ENCODE measurements at places on chromosomes 6 and 20.
A peak's percentile ranks its signal among the peaks of the same experiment; 100 is the strongest.

DNA sequence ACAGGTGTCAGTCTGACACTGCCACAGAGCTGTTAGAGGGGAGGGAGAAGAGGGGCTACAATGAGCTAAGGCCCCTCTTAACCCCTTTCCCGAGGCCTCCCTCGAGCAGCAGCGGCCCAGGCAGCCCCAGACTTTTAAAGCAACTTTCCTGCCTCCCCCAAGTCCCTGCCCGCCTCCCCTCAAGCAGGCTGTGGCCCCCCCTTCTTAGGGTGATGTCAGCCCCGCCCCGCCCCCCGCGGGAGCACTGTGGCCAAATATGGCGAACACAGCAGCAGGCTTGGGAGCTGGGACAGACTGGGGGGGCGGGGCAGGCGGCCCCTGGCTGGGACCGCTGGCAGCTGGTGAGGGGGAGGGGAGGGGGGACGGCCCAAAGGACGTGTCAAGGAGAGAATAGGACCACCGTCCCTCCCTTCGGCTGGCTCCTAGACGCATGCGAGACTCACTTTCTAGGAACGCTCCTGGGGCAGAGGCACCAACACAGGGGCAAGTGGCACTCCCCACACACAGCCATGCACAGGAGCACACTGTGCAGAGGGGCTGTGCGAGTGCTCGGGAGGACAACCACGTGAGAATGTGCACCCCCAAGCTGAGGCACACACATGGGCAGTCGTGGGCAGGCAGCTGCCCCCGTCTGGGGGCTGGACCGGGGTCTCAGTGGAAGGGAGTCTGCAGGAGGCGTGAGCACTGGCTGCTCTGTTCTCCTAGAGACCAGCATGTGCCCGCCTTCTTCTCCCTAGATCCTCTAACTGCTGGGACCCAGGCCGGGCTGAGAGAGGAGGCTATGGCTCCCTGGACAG, 6.7 kb downstream of the TEAD3 start:
- H3K27ac ChIP-seq: peak overlapping the region; percentile 44
- peaks cover 65% of the 10 kb centered on the region for H3K4me1 ChIP-seq
- no peaks in the 10 kb centered on the region for H3K36me3 ChIP-seq
- DNase-seq: peak; percentile 77

- no peaks in the 10 kb centered on the region for H3K4me1 ChIP-seq
- H3K27me3 ChIP-seq: no peaks in the 10 kb centered on the region
- H3K36me3 ChIP-seq: no peaks in the 10 kb centered on the region
- no peak overlapping the region for H3K4me3 ChIP-seq
- H3K27ac ChIP-seq: no peak overlapping the region
Observed at GRCh38 chr6:144131248-144131709, 19.0 kb upstream of the STX11 start.

- no peaks in the 10 kb centered on the region for H3K27me3 ChIP-seq
- peak overlapping the region; percentile 90 for H3K27ac ChIP-seq
- peak; percentile 70 for DNase-seq
- no peaks in the 10 kb centered on the region for H3K36me3 ChIP-seq
- no peak overlapping the region for H3K4me3 ChIP-seq
Observed at GRCh38 chr6:37244430-37245310, 12.9 kb upstream of the TBC1D22B start.

DNA sequence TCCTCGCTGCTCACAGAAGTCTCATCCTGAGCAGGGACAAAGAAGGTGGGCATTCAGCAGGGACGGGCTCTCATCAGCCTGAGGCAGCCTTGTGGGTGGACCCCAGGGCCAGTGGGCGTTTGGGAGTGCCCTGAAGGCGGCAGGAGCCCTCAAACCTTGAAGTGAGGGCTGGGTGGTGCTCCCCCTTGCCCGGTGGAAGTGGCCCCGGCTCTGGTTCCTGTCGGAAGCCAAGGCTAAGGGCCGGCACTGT, 110.5 kb downstream of the NOL4L start:
- H3K27ac ChIP-seq: peak overlapping the region; percentile 78
- peak overlapping the region; percentile 47 for H3K4me3 ChIP-seq
- H3K27me3 ChIP-seq: no peaks in the 10 kb centered on the region
- peaks cover 59% of the 10 kb centered on the region for H3K4me1 ChIP-seq
- DNase-seq: no peak
- no peaks in the 10 kb centered on the region for H3K36me3 ChIP-seq

DNA sequence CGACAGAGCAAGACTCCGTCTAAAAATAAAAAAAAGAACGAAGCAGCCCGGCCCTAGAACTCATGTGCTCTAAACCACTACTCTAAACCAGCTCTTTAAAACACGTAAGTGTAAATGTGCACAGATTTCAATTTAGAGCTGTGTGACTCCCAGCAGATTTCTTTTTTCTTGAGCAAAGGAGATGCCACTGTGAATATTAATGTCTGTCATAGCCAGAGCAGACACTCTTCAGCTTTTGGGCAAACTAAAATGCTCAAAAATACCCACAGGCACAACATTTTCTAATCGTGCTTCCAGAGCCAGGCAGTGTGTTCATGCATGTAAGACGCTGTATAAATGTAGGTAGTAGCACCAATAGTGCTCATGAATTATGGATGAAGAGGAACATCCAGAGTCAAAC, 218.9 kb upstream of the PLCB4 start:
- no peak overlapping the region for H3K4me3 ChIP-seq
- no peak overlapping the region for H3K27ac ChIP-seq
- DNase-seq: no peak
- peaks cover 12% of the 10 kb centered on the region for H3K4me1 ChIP-seq

GRCh38 chr6:7301702-7302101, 11.3 kb downstream of the SSR1 start:
- no peak for DNase-seq
- H3K36me3 ChIP-seq: peaks cover 97% of the 10 kb centered on the region
- H3K4me1 ChIP-seq: peaks cover 3% of the 10 kb centered on the region
- no peaks in the 10 kb centered on the region for H3K27me3 ChIP-seq

DNA sequence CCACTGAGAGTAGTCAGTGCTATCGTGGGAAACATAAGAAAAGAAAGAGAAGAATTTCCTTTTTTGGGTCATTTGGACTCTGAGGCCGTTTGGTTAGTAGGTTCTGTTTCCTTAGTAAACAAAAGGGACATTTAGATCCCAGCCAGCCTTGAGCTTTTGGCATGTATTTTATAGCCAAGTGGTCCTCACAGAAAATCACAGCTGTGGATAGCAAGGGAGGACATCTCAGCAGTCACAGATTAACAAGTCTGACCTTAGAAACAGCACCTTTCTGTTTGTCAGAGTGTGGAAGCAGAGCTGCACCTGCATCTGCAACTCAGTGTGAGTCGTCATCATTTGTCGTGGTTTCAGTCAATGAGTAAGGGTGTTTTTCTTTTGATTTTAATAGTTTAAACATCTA, 40.5 kb downstream of the FAM120B start:
- no peaks in the 10 kb centered on the region for H3K27me3 ChIP-seq
- peaks cover 21% of the 10 kb centered on the region for H3K36me3 ChIP-seq
- H3K4me3 ChIP-seq: no peak overlapping the region
- H3K4me1 ChIP-seq: no peaks in the 10 kb centered on the region
- DNase-seq: no peak
- no peak overlapping the region for H3K27ac ChIP-seq

DNA sequence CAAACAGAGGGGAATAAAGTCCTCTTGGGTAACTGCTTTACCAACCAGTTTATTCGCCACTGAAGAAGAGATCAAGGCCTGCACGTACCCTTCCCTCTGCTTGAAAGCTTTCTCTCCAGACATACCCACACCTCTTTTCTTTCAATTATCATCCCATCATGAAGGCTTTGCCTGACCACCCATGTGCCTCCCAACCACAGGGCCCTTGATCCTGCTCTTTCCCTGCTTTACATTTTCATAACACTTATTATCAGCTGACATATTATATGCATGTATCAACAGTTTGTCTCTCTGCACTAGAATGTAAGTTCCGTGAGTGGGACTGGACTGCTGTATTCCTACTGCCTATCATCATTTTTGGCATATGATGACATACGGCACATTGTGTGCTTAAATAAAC, 20.9 kb upstream of the RPN2 start:
- H3K27me3 ChIP-seq: no peaks in the 10 kb centered on the region
- H3K27ac ChIP-seq: no peak overlapping the region

DNA sequence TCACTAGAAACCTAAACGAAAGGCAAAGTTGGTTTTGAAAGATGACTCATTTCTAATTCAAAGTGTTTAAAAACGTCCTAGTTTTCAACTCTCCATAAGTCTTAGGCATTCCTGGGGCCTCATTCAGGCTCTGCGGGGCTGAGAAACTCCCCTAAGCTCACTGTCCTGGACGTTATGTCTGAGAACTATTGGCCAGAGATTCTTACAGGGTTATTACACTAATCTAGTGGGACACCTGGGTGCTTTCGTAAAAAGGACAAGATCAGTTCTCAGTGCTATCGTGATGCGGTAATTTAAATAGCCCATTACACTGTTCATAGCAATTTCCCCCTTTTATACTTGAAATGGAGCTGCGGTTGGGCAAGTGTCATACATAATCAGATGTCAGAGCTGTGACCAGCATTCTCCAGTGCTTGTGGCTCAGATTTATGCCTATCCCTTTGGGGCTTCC, 280.9 kb downstream of the QKI start:
- H3K27ac ChIP-seq: no peak overlapping the region
- no peaks in the 10 kb centered on the region for H3K27me3 ChIP-seq
- H3K36me3 ChIP-seq: no peaks in the 10 kb centered on the region
- H3K4me3 ChIP-seq: no peak overlapping the region

DNA sequence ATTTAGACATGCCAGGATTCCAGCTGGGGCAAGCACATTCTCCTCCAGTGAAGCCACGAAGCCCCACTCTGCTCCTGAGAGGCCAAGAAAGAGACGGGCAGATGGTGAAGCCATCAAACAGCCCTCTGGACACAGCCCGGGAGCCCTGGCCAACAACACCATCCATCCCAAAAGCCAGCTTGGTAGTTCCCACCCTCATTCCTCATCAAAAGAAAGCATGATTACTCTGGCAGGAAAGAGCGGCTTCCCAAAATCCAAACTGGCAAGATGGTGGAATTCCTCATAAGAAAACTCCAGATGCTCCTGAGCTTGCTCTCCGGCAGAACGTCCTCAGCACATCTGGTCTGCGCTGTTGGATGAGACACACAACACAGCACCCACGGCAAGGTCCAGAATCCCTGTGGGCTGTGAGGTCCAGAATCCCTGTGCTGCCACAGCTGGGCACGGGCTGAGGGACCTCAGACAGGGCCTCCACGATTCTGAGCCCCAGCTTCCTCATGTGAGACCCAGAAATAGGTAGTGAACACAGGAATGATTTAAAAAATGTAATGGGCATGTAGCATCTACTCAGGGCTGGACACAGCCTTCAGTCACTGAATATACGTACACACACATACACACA, 52.6 kb downstream of the THBS2 start:
- H3K36me3 ChIP-seq: no peaks in the 10 kb centered on the region
- no peaks in the 10 kb centered on the region for H3K4me1 ChIP-seq
- no peak overlapping the region for H3K27ac ChIP-seq
- no peak for DNase-seq

GRCh38 chr6:116111552-116112528, 11.2 kb downstream of the NT5DC1 start:
- H3K27ac ChIP-seq: no peak overlapping the region
- peaks cover 3% of the 10 kb centered on the region for H3K4me1 ChIP-seq
- no peak overlapping the region for H3K4me3 ChIP-seq
- peaks cover 76% of the 10 kb centered on the region for H3K36me3 ChIP-seq
- H3K27me3 ChIP-seq: no peaks in the 10 kb centered on the region

DNA sequence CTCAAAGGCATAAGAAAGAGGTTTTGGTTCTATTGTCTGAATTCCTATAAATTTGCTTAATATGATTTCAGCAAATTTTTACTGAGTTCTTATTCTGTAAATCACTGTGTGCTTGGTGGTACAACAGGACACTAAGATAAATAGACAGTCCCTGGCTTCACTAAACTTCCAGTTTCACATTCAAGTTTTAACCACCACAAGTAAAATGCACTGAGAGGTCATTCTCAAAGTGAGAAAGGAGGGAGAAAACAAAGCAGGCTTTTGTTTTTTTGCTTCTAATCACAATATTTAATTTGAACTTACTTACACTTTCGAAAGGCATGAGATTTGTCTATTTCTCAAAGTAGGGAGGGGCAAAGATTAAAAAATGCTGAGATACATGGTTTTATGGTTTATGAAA, 445.7 kb downstream of the CDC5L start:
- H3K27me3 ChIP-seq: no peaks in the 10 kb centered on the region
- H3K36me3 ChIP-seq: no peaks in the 10 kb centered on the region
- H3K4me1 ChIP-seq: no peaks in the 10 kb centered on the region
- no peak for DNase-seq
- no peak overlapping the region for H3K4me3 ChIP-seq
- no peak overlapping the region for H3K27ac ChIP-seq

GRCh38 chr6:20670750-20671149, 136.5 kb downstream of the CDKAL1 start:
- H3K4me3 ChIP-seq: no peak overlapping the region
- H3K27ac ChIP-seq: no peak overlapping the region
- no peaks in the 10 kb centered on the region for H3K27me3 ChIP-seq

DNA sequence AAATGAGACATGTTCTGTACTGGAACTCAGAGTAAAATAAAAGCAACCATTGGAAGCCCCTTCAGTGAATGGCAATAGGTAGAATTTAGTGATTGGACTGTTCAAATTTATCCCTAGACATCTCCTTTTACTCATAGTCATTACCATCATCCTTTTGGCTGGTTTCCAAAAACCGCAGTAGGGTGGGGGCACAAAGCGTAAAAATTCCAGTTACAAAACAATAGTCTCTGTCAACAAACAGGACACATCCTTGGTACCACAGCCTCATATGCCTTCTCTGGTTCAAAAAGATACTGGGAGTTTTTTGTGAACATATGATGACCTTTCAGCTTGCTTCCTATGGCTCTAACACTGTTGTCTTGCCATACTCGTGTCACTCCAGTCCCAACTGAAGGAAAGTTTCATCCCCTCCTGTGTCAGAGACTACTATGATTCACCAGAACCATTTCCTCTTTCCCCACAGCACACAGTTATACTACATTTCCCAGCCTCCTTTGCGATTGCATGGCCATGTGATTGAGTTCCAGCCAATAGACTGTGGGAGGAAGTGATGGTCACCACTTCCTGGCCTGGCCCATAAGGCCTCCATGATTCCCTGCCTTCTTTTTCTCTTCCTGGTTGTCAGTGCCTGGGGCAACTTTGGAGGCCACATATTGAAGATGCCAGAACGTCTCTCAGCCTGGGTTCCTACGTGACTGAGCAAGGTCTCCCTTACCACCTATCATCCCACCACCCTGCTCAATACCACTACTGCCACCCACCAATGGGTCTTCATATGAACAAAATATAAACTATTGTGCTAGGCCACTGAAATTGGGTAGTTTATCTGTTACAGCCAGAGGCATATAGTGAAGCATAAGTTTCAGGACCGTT, 162.4 kb downstream of the ID4 start:
- H3K4me1 ChIP-seq: no peaks in the 10 kb centered on the region
- no peak for DNase-seq
- no peaks in the 10 kb centered on the region for H3K27me3 ChIP-seq
- H3K4me3 ChIP-seq: no peak overlapping the region

- H3K36me3 ChIP-seq: peaks cover 4% of the 10 kb centered on the region
- H3K4me3 ChIP-seq: no peak overlapping the region
- H3K27me3 ChIP-seq: no peaks in the 10 kb centered on the region
- no peak for DNase-seq
Observed at GRCh38 chr6:31725502-31726350, 2.6 kb downstream of the MPIG6B start.

- H3K4me3 ChIP-seq: peak overlapping the region; percentile 86
- peak overlapping the region; percentile 100 for H3K27ac ChIP-seq
- no peaks in the 10 kb centered on the region for H3K27me3 ChIP-seq
- peaks cover 67% of the 10 kb centered on the region for H3K4me1 ChIP-seq
- no peaks in the 10 kb centered on the region for H3K36me3 ChIP-seq
Observed at GRCh38 chr6:137216875-137217553, 2.2 kb downstream of the IFNGR1 start.
